ENCODE measurements at places on chromosomes 12 and 14. TPM values are rescaled to one million over a fixed set of nuclear protein-coding genes. Genes with fewer than 3 reads are reported as not detected.

Gene ADAMTS20
- not detected for total RNA-seq

Gene IL26
- total RNA-seq = not detected

Gene PWP1
- total RNA-seq = 94.2 TPM

Gene ADCK1
- 6.5 TPM for total RNA-seq

Gene ZBTB25
- 5.2 TPM for total RNA-seq

Gene TAS2R46
- total RNA-seq = not detected

Gene FITM1
- total RNA-seq = not detected

Gene CRIP2
- 185 TPM for total RNA-seq

Gene AMN
- total RNA-seq = 0.32 TPM

Gene ESPL1
- total RNA-seq = 24.7 TPM

Gene HHIPL1
- total RNA-seq = 0.09 TPM

Gene CFL2
- total RNA-seq = 94.1 TPM

Gene NFATC4
- 0.28 TPM for total RNA-seq

Gene PLEKHH1
- total RNA-seq = 2.7 TPM

Gene SLC17A8
- total RNA-seq = not detected

Gene CAMKK2
- total RNA-seq = 26.0 TPM

Gene KIF21A
- total RNA-seq = 21.4 TPM

Gene PPP1R3E
- 3.0 TPM for total RNA-seq

Gene CLECL1
- total RNA-seq = not detected

Gene TPH2
- not detected for total RNA-seq

Gene GOLGA5
- 30.9 TPM for total RNA-seq

Gene FAIM2
- not detected for total RNA-seq

Gene LMO3
- total RNA-seq = not detected

Gene BATF
- total RNA-seq = not detected

Gene EML1
- total RNA-seq = 38.3 TPM

Gene CARMIL3
- total RNA-seq = 0.86 TPM

Gene KCNK10
- total RNA-seq = 0.01 TPM

Gene PMCH
- not detected for total RNA-seq

Gene FAM181A
- total RNA-seq = not detected

Gene ADCY6
- 12.2 TPM for total RNA-seq

Gene KLRG1
- total RNA-seq = 1.5 TPM

Gene MYH6
- total RNA-seq = 0.11 TPM

Gene B4GALNT1
- 45.0 TPM for total RNA-seq

Gene ACOT6
- total RNA-seq = not detected

Gene CDK4
- total RNA-seq = 255 TPM

Gene TEX52
- total RNA-seq = not detected

Gene CALCOCO1
- 21.0 TPM for total RNA-seq

Gene PCED1B
- 15.9 TPM for total RNA-seq

Gene TBC1D30
- total RNA-seq = 1.5 TPM

Gene CAPZA3
- total RNA-seq = not detected

Gene ASCL1
- not detected for total RNA-seq

Gene TMPRSS12
- total RNA-seq = not detected

Gene OAS2
- 0.08 TPM for total RNA-seq

Gene YY1
- 66.0 TPM for total RNA-seq

Gene GYS2
- total RNA-seq = 0.23 TPM

Gene LMNTD1
- total RNA-seq = not detected

Gene EPS8
- total RNA-seq = 48.7 TPM

Gene RNFT2
- total RNA-seq = 2.9 TPM
